Eye (tissue), 1 donor: ENCODE measurements at places on chromosomes 6 and 20.

GRCh38 chr6:160356074-160356744 is 8.0 kb downstream of the SLC22A3 start:
- DNase-seq: no peak

DNA sequence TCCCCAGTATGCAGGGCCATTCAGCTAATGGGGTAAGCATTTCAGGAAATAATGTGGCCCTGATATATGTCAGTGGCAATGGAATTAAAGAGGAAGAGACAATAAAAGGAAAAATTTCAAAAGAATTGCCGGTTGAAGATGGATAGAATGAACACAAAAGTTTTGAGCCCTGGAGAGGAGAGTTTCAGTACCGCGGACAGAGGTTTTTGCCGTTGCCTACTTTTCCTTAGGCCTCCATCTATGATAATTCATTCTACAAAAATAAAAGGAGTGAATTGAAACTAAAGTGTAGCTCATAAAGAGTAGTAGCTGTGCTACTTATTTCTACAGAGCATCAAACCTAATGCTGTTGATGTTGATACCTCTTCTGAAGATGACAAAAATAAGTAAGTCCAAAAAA is 140.7 kb downstream of the RNASET2 start:
- DNase-seq: peak; percentile 45

DNA sequence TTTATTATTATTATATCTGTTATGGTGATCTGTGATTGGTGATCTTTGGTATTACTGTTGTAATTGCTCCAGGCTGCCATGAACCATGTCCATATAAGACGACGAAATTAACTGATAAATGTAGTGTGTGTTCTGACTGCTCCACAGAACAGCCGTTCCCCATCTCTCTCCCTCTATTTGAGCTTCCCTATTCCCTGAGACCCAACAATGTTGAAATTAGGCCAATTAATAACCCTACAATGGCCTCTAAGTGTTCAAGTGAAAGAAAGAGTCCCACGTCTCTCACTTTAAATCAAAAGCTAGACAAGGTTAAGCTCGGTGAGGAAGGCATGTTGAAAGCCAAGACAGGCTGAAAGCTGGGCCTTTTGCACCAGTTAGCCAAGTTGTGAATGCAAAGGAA is 51.6 kb downstream of the ZFP64 start:
- DNase-seq: no peak

DNA sequence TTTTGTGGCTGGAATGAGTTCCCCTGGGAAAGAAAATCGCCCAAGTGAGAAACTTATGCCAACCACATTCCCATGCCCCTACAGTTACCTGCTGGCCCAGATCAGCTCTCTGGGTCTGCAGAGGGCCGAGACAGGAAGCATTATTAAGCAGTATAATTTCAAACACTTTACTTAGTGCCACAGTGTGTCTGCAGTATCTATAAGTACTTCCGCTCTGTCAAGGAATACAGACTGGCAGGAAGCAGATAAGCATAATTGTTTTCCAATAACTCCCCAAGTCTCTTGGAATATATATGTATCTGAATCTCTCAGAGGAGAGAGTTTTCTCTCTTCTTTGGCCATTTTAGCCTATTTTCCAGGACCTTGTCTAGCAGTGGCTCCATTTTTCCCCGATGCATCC is 24.9 kb downstream of the SAYSD1 start:
- DNase-seq: no peak

DNA sequence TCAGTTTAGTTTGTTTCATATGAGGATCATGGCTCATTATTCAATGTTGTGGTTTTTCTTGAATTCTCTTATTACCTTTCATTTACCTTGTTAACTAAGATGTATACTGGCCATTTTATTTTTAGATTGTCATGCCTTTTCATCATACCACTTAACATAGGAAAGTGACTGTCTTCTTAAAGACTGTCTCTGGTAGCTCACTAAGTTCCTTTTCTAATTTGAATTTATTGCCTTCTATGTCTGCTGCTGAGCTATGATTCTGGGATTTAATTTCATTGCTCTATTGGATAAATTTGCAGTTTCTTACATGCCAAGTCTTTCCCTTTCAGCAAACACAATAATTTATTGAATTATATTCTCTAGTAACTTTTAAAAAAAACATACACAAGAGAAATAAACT is 49.5 kb upstream of the ANKEF1 start:
- DNase-seq: no peak

GRCh38 chr6:50929323-50929722 is 110.7 kb downstream of the TFAP2B start:
- no peak for DNase-seq

DNA sequence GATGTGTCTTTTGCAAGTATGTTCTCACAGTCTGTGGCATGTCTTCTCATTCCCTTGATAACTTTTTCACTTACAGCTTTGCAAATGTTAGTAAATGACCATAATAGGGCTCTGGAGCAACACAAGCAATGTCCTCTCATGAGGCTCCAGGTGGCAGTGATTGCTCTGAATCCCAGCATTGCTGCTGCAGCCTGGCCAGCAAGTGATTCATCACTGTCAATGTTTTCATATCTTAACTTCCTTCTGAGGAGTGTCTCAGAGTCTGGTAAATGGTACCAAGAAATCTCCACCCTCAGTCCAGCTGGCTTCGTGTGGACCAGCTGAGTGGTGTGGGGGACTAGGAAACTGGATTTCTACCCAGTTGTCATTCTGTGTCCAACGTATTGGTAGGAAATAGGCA is 139.6 kb downstream of the MYLK4 start:
- DNase-seq: no peak

DNA sequence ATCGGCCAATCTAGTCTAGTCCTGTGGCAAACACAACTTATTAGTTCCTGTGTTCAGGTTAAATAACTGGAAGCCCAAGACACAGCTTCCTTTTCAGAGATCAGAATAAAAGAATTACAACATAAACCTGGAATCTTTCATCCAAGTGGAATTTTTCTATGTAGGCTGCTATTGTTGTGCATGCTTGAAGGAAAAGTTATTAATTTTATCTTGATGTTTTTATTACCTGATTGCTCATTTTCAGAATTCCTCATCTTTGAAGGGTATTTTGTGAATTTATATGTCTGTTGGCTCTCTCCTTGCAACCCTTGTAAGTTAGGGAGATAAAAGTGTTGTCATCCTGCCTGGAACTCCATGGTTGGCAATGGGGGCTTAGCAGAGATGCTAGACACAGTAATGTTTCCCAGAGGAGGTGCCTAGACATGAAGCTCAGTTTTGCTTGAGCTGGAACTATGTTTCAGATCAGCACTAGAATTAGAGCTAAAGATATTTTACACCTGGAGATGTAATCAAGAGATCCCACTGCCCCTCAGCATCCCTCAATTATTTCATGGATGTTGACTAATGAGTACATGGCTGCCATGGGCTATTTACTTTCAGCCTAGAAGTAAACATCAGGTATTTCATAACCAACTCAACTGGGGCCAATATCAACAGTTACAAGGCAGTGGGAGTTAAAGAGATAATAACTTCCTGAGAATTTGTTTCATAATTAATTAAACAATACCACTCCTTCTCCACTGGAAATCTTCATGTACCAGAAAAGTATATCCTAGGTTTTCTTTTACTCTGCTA is 367.0 kb upstream of the MARCKS start:
- DNase-seq: no peak

- peak; percentile 7 for DNase-seq
These were observed 44.1 kb upstream of the GCM1 start for GRCh38 chr6:53192682-53193188.
